ENCODE measurements at places on chromosomes 3 and 15.
A peak's percentile ranks its signal among the peaks of the same experiment; 100 is the strongest.

GRCh38 chr3:101229681-101230080 lies 90.7 kb downstream of the IMPG2 start:
- DNase-seq = peak; percentile 18

DNA sequence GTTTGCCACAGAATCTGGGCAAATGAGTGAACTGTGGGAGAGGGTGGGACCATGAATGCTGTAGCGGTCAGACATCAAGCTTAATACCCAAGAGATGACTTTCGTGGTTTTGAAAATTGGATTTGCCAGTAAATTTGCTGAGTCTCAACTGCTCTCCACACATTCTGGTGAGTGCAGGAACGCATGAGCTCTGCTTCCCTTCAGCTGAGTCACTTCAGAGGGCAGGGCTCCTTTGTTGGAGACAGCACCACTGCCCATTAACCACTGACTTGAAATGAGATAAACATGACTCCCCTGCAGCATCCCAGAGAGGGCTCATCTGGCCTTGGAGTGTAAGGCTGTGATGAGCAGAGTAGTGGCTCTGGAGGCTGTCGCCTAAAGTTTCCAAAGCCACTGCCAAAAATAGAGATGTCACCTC lies 22.6 kb downstream of the RARRES1 start:
- peak; percentile 92 for DNase-seq

DNA sequence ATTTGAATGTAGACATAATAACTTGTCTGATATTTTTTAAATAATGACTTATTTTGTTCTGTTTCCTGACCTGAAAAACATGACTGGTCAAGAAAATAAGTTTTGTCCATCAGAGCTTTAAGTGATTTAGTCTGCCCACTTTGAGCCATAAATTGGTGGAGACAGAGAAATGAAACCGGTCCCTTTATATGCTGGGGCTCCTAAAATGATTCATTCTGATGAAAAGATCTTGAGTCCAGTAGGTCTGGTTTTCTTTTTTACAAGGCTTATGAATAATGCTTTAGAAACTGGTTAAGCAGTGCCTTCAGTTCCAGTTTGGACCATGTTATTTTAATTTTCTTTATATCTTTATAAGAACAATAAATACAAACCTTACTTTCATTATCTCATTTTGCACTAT lies 293.2 kb downstream of the DIPK2A start:
- DNase-seq = no peak

DNA sequence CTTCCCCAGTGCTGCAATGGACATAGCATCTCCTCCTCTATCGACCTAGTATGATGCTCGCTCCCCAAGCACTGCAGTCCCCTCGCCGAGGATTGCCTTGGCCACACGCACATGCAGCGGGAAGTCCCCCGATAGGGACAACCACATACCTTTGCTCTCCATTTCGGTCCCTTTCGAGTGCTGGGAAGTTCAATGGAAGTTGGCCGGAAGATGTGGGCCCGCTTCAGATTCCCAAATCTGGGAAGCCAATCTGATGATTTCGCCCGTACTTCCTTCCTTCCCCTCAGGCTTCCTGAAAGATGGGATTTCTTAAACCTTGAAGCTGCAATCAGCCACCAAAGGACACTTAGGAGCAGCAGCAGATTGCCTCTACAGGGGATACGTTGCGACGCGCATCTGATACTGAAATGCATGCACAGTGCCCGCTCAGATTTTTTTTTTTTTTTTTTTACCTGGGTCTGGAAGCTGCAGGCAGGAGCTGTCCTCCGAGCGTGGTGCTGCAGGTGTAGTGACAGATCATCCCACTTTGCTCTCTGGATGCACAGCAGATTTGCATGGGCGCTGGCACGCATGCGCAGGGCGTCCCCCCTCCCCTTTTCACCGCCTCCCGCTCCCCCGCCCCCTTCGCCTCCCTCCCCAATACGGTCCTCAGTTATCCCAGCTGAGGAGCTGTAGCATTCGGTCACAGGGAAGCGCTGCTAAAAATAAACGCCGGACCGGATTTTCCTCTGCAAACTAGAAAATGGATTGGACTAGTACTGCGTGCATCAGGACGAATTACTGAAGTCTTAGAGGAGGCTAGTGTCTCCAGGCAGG lies at the start of gene FGF12:
TSS of gene FGF12 (minus strand) at position 510 of the 816 bp plus-strand sequence.
- DNase-seq = peak; percentile 18

DNA sequence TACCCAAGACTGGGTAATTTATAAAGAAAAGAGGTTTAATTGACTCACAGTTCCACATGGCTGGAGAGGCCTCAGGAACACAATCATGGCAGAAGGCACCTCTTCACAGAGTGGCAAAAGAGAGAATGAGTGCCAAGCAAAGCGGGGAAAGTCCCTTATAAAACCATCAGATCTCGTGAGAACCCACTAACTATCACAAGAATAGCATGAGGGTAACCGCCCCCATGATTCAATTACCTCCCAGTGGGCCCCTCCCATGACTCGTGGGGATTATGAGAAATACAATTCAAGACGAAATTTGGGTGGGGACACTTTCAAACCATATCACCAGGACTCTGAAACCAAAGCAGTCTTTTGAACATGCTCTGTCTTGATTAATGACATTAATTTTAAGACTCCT lies 7.0 kb downstream of the RTP3 start:
- no peak for DNase-seq

GRCh38 chr3:50318615-50319014 lies 3.9 kb downstream of the HYAL2 start:
- DNase-seq = no peak

DNA sequence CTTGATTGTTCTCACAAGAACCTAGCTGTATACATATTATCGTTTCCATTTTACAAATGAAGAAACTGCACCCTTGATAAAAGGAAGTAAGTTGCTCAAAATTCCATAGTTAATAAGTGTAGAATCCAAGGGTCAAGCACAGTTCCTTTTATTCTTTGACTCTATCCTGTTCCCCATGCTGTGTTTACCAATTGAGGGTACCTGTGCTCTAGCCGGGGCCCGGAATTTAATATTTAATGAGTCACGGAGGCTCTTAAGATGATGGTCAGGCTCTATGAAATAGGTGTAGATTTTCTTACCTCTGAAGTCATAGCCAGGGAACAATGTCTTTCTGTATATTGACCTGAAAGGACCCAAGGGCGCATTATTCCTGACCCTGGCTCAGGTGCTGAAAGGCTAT lies 65.2 kb downstream of the LPP start:
- no peak for DNase-seq

DNA sequence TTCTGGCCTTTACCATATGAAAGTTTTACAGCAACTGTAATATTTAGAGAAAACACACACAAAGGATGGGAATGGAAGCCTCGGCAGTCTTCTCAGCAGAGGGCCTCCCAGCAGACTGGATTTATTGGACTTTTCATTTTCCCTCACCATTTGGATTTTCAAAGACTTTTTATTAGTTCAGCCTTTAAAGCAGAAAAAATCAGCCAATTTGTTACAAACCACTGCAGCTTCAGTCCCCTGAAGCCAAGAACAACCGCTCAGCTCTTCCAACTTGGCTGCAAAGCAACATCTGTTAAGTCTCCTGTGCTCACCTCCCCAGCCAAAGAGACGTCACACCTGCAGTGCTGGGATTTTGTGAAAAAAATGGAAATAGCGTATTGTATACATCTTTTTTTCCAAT lies 120.8 kb downstream of the GMPS start:
- no peak for DNase-seq
